ENCODE measurements at places on chromosomes 3 and 15.
A peak's percentile ranks its signal among the peaks of the same experiment; 100 is the strongest.

- no peak for DNase-seq
These were observed 27.4 kb downstream of the PRR20G start for GRCh38 chr3:127260416-127260815.

GRCh38 chr3:25130724-25131520, 297.1 kb upstream of the RARB start:
- DNase-seq, result no peak

GRCh38 chr3:43738305-43738704, 47.6 kb downstream of the ABHD5 start:
- no peak for DNase-seq

DNA sequence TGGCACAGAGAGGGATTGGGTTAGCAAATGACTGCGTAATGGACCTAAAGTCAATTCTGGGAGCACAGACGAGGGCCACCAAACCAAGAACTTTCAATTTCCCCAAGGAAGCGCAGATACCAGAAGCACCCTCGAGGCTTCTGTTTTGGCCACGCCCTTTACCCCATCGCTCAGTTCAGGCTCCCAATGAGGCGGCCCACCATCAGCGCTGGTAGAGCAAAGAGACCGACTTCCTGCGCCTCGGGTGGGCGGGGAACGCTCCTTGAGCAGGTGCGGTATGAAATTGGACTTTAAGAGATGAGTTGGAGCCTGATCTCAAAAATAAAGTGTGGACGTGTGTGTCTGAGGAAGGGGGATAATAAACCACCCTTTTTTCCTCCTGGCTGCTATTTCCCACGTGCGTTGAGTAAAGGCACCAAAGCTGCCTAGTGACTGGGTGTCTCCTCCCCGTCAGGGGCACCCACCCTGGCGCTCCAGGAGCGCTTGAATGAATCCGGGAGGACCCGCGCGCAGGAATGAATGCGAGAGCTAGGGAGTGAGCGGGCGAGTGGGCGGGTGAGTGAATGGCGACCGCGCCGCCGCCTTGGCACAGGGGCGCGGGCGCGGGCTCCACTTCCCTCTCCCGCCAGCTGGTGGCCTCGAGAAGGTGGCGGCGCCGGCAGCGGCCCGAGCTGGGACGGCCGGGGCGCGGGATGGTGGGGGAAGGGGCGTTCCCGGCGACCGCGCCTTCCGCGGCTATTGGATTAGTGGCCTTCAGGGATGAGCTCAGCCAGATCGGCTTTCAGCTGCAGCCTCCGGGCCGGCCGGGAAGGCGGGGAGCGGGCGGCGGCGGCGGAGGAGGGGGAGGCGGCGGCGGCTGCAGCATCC, at the start of gene SPSB4:
Gene SPSB4, plus strand, starts transcription at position 772 of the 867 bp plus-strand sequence. CDS start 14,758 bp downstream, outside the sequence.
- DNase-seq, result peak; percentile 12

DNA sequence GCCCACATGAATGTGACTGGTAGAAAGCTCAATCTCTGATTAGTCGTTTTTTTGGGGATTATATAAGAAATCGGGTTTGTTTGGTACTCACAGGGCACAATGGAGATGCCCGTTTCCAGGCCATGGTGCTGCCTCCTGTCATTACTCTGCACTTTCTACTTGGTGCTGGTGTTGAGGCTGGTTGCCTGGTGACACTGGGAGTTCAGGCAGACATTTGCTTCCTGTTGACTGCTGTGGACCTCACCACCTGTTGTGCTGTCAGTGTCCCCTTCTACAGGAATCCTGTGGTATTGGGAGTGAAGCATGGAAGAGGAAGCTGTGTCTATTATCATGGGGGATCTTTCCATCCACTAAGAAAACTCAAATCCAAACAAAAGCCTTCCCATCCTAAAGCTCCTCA, 227.2 kb upstream of the TBL1XR1 start:
- DNase-seq, result no peak

- no peak for DNase-seq
These were observed 61.4 kb downstream of the GADL1 start for GRCh38 chr3:30832961-30833575.

GRCh38 chr3:155303540-155304097, 10.1 kb upstream of the STRIT1 start:
- no peak for DNase-seq

GRCh38 chr3:65888980-65889706, 149.6 kb downstream of the MAGI1 start:
- DNase-seq, result no peak

DNA sequence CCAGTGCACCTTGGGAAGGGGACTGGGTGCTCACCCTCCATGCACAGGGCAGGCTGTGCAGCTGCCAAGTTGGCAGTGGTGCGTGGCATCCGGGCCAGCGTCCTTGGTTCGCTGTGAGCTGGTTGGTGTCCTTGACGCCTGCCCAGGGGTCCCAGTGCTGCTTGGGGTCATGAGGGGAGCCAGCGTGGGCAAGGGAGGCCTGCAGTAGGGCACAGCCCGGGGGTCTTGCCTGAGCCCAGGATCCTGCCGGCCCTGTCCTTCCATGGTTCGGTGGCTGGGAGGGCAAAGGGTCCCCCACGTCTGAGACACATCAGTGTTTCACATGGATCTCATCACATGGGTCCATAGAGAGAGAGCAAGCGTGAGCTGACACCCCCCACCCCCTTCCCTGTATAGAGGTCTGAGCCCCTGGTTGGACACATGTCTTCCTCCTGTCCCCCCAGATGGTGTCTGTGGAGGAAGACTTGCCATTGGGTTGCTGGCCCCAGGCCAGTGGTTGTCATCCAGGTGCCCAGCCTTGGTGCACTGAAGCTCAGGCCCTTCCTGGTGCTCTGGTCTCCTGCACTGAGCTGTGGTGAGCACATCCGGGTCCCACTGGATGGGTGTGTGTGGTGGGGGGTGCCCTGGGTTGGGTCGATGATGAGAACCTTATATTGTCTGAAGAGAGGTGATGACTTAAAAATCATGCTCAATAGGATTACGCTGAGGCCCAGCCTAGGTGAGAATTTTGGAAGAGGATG, 232.3 kb downstream of the SNRPN start:
- DNase-seq, result no peak

DNA sequence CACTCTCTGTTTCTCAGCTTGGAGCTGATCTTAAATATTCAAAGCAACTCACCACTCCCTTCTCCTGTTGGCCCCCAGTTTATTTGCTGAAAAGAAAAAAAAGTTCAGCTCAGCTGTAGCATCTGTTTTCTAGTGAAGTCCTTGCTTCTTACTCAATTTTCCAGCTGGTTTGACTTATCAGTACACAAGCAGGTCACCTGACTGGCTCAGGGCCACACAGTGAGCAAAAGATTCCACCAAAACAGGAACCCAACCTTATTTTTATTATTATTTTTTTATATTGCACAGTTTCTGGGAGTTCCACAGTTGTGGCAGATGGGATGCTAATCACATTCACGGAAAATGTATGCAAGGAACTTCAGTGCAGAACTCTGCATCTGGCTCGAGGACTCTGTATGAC, 390.7 kb upstream of the RGMA start:
- DNase-seq, result no peak

DNA sequence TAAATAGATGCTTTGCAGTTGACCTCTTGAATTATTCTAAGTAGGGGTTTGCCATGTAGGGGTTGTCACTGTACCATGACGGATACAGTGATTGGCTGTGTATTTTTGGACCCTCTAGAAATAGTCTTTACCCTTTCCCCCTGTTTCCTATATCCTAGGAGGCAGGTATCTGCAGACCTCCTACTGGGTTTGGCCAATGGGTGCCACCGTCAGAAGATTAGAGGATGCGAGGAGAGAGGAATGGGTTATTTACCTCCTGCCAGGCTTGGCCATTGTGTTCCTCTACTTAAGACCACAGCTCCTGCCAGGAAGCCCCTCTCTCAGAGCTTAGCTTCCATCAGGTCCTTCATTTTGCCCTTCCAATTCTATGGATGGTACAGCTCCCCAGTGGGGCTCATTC, 40.2 kb upstream of the CLRN1 start:
- no peak for DNase-seq

DNA sequence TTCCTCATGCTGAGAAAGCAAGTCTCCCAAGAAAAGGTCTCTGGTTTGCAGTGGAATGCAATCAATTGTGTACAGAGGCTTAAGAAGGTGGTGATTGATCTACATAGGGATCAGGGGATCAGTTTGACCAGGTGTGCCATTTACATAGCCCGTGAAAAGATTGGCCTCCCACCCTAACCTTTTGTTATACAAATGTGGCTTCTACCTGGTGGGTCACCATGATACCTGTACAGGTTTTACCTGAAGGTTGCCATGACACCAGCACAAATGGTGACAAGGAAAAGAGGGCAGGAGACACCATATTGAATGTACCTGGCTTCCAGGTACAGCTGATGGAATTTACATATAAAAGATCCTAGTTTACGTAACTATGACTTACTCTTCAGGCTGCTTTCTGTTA, 25.5 kb upstream of the TEX55 start:
- DNase-seq, result no peak

DNA sequence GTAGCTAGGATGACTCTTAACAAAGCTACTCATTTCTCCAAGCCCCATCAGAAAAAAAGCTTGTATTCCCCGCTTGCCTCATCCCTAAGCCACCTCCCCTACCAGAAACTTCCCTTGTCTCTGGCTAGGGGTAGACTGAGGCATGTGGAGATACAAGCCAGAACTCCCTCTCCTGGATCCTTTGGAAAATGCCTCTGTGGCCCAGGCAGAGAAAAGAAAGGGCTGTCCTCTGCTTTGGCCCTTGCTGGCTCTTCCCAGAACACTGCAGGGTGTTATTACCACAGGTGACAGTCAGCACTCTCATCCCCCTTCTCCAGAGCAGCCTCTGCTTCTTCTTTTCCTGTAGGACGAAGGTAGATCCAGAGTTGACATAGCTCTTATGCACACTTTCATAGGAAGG, 15.2 kb downstream of the RMDN3 start:
- no peak for DNase-seq

GRCh38 chr15:82850731-82851130, 41.3 kb downstream of the WHAMM start:
- DNase-seq, result no peak

GRCh38 chr3:14774431-14774830, 44.3 kb upstream of the FGD5 start:
- no peak for DNase-seq

GRCh38 chr15:100730655-100731266, 128.4 kb downstream of the ASB7 start:
- DNase-seq, result no peak

- DNase-seq, result no peak
These were observed 50.2 kb upstream of the MME start for GRCh38 chr3:155029941-155030340.

DNA sequence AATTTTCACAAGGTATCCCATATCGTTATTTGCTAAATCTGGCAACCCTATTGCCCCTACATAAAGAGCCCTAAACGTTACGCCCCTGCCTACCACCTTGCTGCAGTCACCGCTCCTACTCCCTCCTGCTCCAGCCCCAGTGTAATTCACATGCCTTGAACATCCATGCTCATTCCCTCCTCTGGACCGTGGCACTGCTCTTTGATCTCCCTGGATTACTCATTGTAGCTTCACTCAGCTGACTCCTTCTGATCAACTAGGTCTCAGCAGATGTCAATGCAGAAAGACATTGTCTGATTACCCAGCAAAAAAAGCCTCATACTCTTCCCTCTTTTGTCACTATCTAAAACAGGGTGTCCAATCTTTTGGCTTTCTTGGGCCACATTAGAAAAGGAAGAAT, 40.7 kb upstream of the KBTBD8 start:
- no peak for DNase-seq

DNA sequence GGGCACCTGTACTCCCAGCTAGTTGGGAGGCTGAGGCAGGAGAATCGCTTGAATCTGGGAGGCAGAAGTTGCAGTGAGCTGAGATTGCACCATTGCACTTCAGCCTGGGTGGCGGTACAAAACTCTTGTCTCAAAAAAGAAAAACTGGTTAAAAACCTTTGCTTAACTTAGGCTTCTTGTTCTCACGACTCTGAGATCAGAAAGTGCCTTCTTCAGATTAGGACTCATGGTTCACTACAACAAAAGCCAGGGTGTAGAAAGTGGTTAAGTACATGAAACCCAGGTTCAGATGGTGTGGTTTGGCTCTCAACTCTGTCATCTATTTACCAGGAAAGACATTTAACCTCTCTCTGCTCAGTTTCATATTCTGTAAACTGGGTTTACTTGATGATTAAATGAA, 168.4 kb downstream of the TUSC7 start:
- DNase-seq, result no peak

DNA sequence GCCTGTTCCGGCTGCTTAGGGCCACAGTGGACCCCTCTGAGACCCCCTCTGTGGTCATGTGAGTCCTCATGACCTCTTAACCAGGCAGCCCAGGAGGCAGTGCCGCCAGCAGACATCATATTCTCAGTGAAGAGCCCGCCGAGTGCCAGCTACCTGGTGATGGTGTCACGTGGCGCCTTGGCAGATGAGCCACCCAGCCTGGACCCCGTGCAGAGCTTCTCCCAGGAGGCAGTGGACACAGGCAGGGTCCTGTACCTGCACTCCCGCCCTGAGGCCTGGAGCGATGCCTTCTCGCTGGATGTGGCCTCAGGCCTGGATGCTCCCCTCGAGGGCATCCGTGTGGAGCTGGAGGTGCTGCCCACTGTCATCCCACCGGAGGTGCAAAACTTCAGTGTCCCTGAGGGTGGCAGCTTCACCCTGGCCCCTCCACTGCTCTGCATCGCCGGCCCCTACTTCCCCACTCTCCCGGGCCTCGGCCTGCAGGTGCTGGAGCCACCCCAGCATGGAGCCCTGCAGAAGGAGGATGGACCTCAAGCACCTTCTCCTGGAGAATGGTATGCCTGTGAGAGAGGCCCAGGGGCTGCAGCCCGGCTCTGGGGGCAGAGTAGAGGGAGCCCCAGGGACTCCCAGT, 176.1 kb downstream of the TBC1D2B start:
- DNase-seq, result no peak

GRCh38 chr3:191385101-191385500, 54.8 kb upstream of the UTS2B start:
- no peak for DNase-seq

DNA sequence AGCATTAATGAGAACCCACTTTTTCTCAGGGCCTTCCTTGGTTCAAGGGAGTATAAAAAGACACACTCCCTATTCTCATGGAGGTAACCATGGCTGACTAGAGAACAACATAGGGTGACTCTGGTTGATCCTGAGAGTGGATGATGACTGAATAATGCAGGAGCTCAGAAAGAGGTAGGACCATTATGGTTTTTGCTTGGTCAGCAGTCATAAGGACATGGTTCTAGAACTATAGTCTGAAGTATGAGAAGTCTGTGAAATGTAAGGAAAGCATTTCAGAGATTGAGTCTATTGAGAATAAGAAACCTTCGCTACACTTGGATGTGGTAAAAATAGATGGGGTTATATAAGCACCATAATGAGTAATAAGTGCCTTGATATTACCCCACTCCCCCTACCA, 184.1 kb upstream of the GPR149 start:
- no peak for DNase-seq

- no peak for DNase-seq
These were observed 134.7 kb downstream of the ADAMTS17 start for GRCh38 chr15:100207053-100207452.

- DNase-seq, result no peak
These were observed 767 bp downstream of the AP3S2 start for GRCh38 chr15:89893027-89893426.

GRCh38 chr3:172918165-172918564, 167.6 kb downstream of the ECT2 start:
- DNase-seq, result no peak

GRCh38 chr3:113138839-113139743, 72.3 kb upstream of the BOC start:
- no peak for DNase-seq

GRCh38 chr15:99545605-99546004, 20.2 kb upstream of the MEF2A start:
- DNase-seq, result no peak

- DNase-seq, result no peak
These were observed 534.2 kb downstream of the ZIC1 start for GRCh38 chr3:147943265-147943945.
